COLO829 (cell line): ENCODE measurements at places on chromosomes 1 and 21.

DNA sequence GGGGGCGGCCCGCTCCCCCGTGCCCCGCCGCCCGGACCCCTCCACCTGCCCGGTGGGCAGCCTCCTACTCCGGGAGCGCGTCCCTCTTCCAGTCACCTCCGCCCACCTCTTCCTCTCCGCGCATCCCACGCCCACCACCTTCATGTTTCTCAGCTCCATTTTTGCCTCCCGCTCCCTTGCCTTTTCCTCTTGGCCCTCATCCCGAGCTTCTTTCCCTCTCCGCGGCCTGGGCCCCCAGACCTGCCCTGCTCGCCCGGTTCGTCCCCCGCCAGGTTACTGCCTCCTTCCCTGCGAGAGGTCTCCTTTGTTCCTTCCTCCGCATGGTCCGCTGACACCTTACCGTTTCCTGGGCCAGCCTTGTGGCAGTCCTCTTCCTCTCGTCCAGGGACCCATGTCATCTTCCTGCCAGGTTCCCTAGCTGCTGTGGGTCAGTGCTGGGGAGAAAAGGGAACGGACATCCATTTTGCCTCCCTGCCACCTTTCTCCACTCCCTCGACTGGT, 563 bp downstream of the QSOX1 start:
- no peak for DNase-seq

DNA sequence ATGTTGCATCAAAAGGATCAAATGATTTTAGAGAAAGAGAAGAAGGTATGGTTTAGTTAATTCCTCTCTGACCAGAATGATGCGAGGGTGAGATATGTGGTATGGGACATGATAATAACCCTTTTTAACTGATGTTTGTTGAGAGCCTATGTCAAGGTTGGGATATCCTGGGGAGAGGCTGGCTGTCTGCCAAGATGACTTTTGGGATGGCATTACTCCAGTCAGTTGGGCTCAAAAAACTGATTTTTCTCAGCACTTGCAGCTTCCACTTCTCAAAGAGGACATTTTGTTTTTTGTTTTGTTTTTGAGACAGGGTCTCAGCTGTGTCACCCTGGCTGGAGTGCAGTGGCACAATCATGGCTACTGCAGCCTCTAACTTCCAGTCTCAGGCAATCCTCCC, 17.7 kb upstream of the STX12 start:
- DNase-seq: no peak

GRCh38 chr1:203506858-203507626, 13.1 kb downstream of the OPTC start:
- no peak for DNase-seq

GRCh38 chr1:19315378-19316198, 3.5 kb downstream of the SLC66A1 start:
- no peak for DNase-seq

DNA sequence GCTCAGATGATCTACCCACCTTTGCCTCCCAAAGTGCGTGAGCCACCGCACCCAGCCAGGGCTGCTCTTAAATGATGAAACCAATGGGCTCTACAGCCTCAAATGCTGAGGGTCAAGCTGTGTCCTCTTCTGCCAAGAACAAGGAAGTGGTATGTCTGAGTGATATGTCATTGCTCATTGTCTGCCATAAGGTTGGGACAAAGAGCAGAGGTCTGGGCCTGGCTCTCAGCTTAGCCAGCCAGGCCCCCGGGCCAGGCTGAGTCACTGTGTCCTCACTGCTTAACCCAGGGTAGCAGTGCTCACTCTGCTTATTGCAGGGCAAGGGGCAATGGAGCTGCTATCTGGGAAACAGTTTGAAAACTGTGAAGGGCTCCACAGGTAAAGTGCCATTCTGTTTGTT, 8.3 kb upstream of the ETS2 start:
- DNase-seq: no peak

GRCh38 chr21:14741256-14741655, 195.1 kb upstream of the SAMSN1 start:
- DNase-seq: no peak

DNA sequence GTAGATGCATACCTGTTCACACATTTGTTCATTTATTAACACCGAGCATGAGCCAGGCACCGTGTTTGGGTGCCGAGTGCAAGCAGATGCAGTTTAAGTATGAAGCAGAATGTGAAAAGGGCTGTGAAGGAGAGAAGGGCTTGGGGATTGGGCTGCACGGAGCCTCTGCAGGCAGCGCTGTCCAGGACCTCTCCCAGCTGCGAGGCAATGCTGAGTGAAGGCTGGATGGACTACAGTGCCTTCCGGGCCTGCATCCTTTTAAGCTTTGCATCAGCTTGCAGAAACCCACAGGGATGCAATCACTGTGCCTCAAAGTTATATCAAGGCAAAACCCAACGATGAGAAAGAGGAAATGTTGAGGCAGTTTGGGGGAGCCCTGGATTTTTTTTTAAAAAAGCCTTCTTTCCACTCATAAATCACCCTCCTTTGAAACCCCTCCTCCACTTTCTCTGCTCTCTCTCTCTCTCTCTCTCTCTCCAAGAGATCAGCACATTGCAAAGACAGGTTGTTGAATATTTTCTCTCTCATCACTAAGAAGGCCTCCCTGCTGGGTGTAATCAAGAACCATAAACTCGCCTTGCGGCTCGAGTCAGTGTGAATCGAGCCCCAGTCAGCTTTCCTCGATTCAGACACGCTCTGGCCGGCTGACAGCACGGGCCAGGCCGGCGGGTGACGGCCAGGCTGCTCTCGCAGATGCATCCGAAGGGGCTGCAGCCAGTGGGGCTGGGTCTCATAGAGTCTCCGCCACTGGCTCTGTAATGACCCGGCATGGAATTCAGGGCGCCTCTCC, 89.2 kb upstream of the POU3F1 start:
- DNase-seq: no peak

DNA sequence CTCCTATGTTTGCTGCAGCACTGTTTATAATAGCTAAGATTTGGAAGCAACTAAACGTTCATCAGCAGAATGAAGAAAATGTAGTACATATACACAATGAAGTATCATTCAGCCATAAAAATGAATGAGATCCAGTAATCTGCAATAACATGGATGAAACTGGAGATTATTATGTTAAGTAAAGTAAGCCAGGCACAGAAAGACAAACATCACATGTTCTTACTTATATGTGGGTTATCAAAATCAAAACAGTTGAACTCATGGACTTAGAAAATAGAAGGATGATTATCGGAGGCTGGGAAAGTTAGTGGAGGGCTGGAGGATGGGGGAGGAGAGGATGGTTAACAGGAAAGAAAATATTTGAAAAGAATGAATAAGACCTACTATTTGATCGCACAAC, 1017.6 kb downstream of the KCNT2 start:
- no peak for DNase-seq

- no peak for DNase-seq
These were observed 547.4 kb downstream of the LTN1 start for GRCh38 chr21:28445141-28445830.

- DNase-seq: no peak
These were observed 75.1 kb downstream of the ZSCAN20 start for GRCh38 chr1:33547576-33547975.

- no peak for DNase-seq
These were observed 11.1 kb upstream of the SLC30A1 start for GRCh38 chr1:211589782-211590721.

DNA sequence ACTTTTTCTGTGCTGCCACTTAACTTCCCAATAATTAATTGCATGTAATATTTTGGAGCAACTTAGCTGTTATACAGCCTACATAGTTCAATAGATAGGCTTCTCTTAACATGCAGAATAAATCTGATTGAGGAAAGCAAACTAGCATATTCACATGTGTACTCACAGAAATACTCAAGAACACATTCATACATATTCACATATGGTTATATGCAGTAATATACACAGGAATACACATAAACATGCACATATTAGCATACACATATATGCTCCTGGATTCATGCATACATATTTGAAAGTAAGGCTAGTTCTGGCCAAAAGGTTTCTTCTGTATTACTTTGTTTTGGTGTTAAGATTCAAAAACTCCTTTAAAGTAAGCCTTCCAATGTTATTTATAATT, 73.1 kb downstream of the HMCN1 start:
- DNase-seq: no peak

- DNase-seq: peak; percentile 28
These were observed 433.4 kb upstream of the CAMK1G start for GRCh38 chr1:209150114-209150513.

DNA sequence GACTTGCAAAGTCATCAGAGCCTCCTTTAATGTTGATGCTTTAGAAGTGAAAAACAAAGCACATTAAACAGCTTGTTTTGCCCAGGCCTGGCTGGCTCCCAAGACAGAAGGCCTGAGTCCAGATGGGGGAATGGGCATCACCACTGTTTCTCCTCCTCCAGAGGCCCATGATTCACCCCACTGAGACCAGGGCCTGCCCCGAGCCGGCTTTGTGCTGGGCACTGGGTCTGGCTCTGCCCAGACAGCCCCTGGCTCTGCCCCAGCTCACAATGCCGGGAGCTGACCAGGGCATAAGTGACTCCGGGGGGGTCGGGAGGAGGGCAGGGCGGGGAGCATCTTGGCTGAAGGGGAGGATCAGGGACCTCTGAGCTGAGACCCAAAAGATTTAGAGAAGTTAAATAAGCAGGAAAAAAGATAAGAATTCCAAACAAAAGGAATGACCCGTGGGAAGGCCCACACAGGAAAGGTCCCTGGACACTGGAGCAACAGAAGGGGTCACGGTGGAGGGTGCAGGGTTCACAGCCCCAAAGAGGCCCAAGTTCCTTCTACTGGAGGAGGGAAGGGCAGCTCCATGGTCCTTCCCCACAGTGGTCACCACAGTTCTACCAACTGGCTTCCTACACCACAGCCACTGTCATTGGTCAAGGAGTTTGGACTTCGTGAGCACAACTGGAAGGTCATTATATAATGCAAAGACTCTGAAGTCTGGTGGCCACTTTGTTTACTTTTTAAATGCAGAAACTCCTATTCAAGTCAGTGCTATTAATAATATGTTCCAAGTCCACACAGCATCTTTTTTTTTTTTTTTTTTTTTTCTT, 5.5 kb downstream of the C2CD2 start:
- peak; percentile 42 for DNase-seq

DNA sequence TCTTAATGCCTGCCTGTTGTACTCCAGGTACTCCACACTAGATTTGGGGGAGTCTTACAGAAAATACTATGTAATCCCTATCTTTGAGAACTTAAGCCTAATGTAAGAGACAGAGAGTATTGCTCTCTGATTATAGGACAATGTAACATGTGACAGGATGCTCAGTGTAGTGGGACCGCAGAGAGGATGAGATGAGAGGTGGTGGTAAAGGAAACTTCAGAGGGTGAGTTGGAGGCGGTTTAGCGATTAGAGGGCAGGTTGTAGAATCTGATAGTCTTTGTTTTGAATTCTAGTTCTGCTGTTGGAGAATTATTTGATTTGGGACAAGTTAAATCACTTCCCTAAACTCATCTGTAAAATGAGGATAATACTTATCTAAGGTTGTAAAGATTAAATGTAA, 5.4 kb downstream of the SOAT1 start:
- DNase-seq: no peak

GRCh38 chr1:48947761-48948537, 171.3 kb upstream of the BEND5 start:
- DNase-seq: no peak

- no peak for DNase-seq
These were observed 7.0 kb downstream of the PLPPR4 start for GRCh38 chr1:99271249-99271648.

GRCh38 chr1:204997591-204998355, 45.2 kb upstream of the CNTN2 start:
- no peak for DNase-seq
